Myocyte (in vitro differentiated cells): ENCODE measurements at places on chromosomes 5 and 9.

GRCh38 chr9:33157960-33158842 lies 8.9 kb downstream of the B4GALT1 start:
- DNase-seq, result no peak

- DNase-seq, result no peak
These were observed 62.5 kb downstream of the COL23A1 start for GRCh38 chr5:178527458-178528307.

DNA sequence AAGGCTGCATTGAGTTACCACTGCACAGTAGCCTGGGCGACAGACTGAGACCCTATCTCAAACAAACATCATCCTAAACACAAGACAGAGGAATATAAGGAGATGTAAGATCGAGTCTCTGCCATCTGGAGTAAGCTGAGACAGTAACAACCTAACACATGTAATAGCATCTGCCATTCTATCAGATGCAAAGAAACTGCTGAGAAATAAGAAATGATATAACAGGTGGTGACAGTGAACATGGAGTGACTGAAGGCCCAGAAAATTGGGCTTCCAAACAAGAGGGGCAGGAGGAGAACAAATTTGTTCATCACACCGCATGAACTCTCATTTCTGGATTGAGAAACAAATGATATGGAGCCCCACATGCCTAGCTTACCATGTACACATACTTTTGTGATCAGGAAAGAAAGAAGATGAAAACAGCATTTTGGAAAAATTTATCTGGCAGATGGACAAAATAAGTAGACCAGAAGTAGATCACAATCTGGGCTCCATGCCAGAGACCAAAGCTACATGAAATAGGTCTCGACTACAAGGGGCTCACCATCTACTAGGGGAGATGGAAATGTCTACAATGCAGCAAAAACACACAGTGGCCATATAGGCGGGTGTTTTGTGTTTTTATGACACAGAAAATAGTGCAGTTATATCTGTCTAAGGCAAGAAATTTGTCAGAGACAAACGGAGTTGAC lies 45.5 kb downstream of the ECPAS start:
- DNase-seq, result peak; percentile 47

GRCh38 chr5:134420343-134420742 lies 8.7 kb upstream of the CDKN2AIPNL start:
- no peak for DNase-seq

DNA sequence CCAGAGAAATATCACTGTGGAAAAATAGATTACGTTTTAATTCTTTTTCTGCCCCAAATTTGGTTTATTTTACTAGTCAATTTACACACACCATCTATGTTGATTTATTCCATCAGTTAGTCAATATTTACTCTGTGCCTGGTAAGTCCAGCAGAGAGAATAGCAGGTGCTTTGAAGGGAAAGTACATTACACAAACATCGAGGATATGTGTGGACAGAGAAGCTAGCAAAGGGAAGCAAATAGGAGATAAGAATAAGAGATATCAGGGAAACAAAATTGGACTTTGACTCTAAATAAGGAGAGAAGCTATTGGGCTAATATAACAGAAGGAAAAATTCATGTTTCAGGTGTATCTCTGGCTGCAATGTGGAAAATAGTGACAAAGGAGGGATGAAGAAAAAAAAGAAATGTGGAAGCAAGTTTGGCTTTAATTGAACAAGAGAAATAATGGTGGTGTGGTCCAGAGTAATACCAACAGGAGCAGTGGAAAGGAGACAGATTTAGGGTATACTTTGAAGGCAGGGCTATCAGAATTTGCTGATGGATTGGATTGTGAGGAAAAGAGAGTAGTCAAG lies 587.7 kb upstream of the CDH6 start:
- DNase-seq, result no peak

DNA sequence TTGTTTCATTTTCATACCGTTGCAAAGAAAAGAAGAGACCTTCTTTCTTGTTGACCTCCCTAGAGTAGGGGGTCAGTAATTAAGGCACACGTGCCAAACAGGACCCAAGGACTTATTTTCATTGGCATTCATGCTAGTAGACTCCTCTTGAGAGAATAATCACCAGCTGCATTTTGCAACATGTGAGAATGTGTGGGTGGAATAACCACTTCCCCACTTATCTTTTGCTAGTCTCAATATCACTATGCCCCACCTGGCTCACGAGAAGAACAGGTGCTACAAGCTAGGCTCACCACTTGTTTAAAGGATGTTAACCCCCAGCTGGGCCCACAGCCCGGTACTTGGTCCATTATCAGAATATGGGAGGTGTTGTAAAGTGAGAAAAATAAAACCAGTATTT lies 460.7 kb upstream of the MEF2C start:
- DNase-seq, result peak; percentile 84

DNA sequence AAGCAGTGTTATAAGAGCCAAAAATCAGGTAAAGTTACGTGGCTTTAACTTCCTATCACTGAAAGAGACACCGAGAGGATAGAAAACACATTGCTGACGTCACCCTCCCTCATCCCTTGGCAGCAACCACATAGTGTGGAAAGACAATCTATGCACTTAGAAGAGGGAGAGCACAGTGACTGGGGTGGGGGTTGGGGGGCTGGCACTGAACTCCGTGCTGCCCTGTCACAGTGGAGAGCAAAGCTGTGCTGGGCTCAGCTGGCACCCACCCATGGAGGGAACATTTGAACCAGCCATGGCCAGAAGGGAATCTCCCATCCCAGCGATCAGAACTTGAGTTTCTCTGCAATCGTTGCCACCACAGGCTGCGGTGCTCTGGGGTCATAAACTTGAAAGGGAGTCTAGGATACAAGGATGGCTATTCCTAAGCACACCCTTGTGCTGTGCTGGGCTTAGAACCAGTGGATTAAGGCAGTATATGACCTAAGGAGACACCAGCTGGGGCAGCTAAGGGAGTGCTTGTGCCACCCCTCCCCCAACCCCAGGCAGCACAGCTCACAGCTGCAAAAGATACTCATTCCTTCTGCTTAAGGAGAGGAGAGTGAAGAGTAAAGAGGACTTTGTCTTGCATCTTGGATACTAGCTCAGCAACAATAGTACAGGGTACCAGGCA lies 73.4 kb downstream of the KIAA0825 start:
- no peak for DNase-seq

- DNase-seq, result peak; percentile 27
These were observed 6.7 kb downstream of the CCDC187 start for GRCh38 chr9:136297016-136297691.

DNA sequence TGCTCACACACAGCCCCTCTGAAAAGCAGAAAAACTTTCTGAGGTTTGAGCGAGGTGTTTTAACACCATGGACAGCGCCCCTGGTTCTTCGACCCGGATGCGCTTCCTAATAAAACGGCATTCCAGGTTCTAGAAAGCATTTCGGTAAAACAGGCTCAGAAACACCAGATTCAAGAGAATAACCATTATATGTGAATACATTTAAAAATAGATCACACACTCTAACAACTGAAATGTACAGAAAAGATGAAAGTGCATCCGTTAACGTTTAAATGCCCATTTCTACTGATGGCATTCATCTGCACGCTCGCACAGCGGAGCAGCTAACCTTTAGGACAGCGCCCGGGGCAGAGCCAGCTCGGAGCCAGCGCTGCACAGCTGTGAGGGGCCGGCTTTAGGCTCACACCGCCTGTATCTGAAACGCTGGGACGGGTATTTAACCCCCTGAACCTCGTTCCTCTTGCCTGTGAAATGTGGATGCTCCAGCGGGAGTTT lies 26.3 kb upstream of the TENT4A start:
- DNase-seq, result peak; percentile 73

GRCh38 chr5:77851176-77852067 lies 75.3 kb upstream of the TBCA start:
- peak; percentile 31 for DNase-seq

DNA sequence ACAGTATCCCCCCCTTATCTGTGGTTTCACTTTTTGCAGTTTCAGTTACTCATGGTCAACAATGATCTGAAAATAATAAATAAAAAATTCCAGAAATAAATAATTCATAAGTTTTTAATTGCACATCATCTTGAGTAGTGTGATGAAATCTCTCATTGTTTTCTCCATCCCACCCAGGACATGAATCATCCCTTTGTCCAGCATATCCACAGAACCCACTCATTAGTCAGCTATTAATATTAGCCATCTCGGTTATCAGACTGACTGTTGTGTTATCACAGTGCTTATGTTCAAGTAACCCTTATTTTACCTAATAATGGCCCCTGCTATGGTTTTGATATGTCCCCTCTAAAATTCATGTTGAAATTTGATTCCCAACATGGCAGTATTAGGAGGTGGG lies 40.7 kb downstream of the FAM114A2 start:
- no peak for DNase-seq

DNA sequence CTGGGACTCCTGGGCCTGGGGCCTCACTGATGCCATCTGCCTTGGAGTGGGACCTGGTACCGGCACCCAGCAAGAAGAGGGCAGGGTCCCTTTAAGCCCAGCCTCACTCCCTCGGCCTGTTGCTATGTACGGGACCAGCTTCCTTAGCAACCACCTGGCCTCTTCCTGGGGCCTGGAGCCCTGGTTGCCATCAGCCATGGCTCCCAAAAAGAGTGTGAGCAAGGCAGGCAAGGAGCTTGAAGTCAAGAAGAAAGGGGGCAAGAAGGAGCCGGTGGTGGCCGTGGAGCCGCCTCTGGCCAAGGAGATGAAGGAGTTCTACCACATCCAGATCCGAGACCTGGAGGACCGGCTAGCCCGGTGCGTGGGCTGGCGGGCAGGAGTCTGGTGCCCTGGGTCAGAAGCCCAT lies at the start of gene CFAP157:
CFAP157 (plus strand) TSS at position 153 of the 406 bp plus-strand sequence; CDS start at position 197, 44 bp downstream.
- no peak for DNase-seq

- DNase-seq, result peak; percentile 94
These were observed 2.2 kb downstream of the AIF1L start for GRCh38 chr9:131098391-131099101.

- peak; percentile 33 for DNase-seq
These were observed 36.3 kb upstream of the FBXL17 start for GRCh38 chr5:108418197-108418596.

- DNase-seq, result peak; percentile 23
These were observed at the start of gene PCDHB11 for GRCh38 chr5:141199359-141200235. TSS of gene PCDHB11 (plus strand) at chr5:141199627. CDS start at chr5:141199775, 148 bp downstream.

DNA sequence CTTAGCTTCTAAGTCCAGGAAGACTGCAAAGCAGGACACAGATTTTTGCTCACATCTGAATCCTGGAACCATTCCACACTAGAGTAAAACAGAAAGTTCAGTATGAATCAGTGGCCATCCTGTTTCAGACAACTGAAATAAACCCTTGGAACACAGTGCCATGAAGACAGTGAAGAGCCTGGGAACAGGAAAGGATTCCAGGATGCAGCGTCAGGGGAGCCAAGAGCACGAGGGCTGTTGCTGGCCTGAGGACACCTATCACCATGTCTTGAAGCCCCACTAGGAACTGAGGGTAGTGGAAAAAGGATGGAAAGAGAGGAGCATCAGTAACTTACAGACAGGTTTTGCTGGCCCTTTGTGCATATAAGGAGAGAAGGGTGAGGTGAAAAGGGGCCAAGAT lies 115.3 kb upstream of the FSTL4 start:
- no peak for DNase-seq

DNA sequence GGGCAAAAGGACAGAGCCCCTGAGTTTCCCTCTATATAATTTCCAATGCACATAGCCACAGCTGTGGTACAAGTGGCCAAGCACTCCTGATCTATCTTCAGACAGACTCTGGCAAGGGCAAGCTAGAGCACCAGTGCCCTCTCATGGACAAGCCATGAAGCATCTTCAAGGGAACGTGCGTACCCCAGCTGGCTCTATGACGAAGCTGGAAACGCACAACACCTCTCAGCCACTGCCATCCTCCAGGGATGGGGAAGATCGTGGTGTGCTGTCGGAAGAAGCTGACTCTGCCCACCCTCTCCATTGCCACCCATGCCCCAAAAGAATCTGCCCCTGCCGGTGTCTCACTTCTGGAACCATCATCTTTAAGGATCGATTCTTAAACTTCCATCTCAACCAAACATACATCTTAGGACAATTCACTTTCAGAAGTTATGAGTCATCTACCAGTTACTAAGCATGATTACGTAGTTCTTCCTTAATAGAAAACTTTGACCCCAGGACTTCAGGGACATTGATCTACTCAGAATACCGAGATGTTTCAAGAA lies 482.9 kb downstream of the AGTPBP1 start:
- no peak for DNase-seq

DNA sequence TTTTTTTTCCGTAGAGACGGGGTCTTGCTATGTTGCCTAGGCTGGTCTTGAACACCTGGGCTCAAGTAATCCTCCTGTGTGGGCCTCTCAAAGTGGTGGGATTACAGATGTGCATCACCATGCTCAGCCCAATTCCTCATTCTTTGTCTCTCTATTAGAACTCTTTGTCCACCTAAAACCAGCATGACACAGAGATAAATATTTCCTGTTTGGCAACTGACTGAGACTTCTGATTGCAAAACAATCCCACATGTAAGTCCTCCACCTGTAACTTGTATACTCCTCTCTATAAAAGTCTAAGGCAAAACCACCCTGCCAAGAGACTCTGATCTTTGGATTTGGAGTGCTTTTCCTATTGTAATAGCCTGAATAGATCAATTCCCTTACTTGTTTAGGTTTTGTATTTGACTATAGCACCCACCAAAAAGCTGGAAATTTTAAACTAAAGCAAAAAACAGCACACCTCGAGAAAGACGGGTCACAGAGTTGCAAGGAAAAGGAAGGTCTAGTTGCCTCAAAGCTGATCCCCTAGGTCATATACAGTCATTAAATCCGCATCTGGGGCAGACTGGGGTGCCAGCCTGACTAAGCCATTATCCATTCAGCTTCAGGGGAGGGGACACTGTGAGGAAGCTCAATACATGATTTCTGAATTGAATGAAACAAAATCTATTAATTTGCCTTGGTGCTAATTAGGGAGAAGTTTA lies 13.5 kb upstream of the KIF27 start:
- DNase-seq, result no peak

- peak; percentile 7 for DNase-seq
These were observed 40.9 kb downstream of the C5orf15 start for GRCh38 chr5:133927300-133928180.

GRCh38 chr9:112487008-112487798 lies 576 bp downstream of the KIAA1958 start:
- peak; percentile 45 for DNase-seq

DNA sequence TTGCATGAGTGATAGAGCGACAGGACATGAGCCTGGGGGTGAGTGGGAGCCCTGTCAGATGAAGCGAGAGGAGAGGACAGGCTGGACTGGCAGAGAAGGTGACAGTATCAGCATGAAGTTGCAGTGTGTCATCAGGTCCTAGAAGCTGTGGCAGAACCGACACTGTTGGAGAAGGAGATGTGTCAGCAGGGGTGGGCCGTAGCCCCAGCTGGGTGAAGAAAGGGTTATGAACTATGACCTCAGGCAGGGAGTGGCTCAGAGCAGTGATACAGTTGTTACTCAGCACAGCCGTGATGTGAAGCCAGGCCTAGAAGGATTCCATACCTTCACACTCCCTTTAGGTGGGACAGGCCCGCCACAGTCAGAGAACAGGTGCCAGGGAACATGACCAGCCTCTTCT lies 7.6 kb downstream of the PCYOX1L start:
- no peak for DNase-seq

GRCh38 chr5:107275333-107275732 lies 395.4 kb downstream of the EFNA5 start:
- no peak for DNase-seq

DNA sequence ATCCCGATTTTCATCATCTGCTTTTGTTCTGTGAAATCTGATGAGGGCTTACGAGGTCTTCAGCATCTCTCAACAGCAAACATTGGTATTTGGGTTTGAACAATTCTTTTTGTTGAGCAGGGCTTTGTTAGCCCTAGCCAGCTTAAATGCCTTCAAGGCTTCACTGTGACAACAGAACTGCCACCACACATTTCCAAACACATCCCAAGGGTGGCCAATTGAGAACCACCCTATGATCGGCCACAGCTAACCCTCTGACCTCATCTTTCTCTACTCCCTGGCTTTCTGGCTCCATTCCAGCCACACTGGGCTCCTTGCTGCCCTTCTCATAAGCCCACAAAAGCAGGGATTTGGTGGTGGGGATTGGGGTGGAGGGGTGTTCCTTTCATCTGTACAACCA lies 17.6 kb downstream of the MTX3 start:
- DNase-seq, result peak; percentile 30
